Nucleus accumbens (tissue), 56 donors: ENCODE measurements at places on chromosomes 1 and 21.

DNA sequence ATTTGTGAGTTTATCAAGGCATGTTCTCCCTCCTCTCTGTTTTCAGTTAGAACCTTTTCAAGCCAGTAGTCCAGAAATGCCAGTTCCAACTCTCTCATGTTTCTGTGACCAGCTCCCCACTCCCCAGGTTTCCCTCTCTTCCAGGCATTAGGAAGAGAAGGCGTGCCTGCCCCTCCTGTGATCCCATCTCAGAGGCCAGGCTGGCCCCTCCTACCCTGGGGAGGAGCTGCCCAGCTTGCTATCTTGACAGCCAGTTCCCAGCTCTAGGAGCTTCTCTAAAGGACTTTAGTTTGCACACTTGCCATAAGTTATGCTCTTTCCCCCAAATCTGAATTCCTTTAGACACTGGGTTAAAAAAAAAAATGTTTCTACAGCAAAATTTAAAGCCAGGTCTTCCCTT is 8.9 kb downstream of the HYI start:
- DNase-seq: no peak

GRCh38 chr1:37919277-37919676 is 27.6 kb downstream of the INPP5B start:
- no peak for DNase-seq

DNA sequence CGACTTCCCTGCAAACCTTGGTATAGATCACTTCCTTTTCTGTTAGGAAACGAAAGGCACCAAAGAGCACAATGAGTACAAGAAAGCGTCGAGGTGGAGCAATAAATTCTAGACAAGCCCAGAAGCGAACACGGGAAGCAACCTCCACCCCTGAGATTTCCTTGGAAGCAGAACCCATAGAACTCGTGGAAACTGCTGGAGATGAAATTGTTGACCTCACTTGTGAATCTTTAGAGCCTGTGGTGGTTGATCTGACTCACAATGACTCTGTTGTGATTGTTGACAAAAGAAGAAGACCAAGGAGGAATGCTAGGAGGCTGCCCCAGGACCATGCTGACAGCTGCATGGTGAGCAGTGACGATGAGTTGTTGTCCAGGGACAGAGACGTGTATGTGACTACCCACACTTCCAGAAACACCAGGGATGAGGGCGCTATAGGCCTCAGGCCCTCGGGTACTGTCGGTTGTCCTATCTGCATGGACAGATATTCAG is 18.5 kb downstream of the FAM89A start:
- no peak for DNase-seq

GRCh38 chr21:36113647-36114428 is 21.0 kb upstream of the CBR3 start:
- no peak for DNase-seq

DNA sequence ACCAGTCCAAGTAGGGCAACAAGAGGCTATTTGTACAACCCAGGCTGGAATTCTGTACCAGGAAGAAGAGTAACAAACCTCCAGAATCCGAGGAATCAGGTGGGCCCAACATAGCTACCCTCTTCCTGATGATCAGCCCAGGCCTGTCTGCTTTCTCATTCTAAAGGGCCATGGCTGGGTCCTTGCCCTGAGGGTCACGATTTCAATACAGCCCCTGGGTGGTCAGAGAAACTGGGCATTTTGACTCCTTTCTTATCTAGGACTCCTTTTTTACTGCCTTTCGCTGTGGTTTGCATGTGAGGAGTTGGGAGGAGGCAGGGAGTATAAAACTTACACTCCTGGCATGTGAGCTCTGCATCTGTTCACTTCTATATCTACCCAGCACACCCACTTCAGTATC is 164.9 kb upstream of the COA6 start:
- DNase-seq: no peak

GRCh38 chr1:246836209-246836966 is 95.4 kb downstream of the AHCTF1 start:
- no peak for DNase-seq

GRCh38 chr1:157776971-157777391 is at the start of gene FCRL2:
TSS of gene FCRL2 (minus strand) at chr1:157777132. CDS start at chr1:157777073, 59 bp downstream.
- DNase-seq: no peak

GRCh38 chr1:159916242-159917051 is 8.9 kb downstream of the TAGLN2 start:
- no peak for DNase-seq

- no peak for DNase-seq
These were observed 27.7 kb upstream of the NGF start for GRCh38 chr1:115365738-115366137.

- no peak for DNase-seq
These were observed 28.5 kb downstream of the CR1L start for GRCh38 chr1:207673399-207673798.

DNA sequence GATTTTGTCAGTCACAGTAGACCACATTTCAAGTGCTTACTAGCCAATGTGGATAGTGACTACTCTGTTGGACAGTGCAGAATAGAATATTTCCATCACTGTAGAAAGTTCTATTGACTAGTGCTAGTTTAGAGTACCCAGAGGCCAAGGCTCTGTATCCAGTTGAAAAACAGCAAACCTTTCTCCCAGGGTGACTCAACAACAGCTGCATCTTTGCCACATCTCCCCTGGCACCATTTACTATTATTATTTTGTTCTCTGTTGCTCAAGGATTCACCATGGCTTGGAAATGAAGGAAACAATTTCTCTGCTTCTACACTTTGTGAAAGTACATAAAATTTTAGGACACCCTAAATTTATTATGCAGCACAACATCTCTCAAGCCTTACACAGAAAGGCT is 85.3 kb upstream of the WDR26 start:
- no peak for DNase-seq

DNA sequence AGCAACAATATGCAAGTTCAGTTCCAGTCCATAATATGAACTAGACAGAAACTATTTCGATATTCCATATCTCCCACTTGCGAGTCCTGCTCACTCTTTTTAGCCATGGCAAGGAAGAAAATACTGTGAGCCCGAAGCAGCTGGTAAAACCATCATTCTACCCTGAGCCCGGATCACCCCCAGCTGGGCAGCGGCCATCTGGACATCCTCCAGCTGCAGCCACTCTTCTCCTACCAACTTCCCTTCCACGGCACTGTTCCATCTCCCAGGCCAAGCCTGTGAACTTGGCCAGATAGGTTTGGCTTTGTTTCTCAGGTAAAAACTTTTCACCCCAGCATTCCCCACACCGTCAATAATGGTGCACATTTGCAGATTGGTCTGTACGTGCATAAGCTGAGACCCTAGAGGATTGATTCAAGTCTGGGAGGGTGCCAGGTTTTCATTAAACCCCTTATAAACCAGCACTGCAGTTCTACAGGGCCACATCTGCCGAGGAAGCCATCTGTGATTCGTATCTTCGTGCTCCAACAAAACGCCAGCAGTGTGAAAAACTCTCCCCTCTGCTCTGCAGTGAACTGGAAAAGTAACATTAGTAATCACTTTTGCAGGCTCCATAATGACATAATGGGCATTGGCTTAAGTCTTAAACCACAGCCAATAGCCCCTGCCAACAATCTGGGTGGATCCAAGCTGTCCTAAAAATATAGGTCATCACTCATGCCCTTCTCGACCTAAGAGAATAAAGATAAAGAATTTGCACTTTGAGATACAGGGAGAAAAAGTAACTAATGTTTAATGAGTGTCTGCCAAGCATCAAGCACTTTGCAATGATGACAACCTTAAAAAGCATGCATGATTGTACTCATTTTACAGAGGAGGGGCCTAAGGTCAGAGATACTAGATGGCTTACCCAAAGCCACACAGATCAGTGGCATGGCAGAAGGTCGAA is 205.1 kb downstream of the PLPP3 start:
- DNase-seq: no peak

DNA sequence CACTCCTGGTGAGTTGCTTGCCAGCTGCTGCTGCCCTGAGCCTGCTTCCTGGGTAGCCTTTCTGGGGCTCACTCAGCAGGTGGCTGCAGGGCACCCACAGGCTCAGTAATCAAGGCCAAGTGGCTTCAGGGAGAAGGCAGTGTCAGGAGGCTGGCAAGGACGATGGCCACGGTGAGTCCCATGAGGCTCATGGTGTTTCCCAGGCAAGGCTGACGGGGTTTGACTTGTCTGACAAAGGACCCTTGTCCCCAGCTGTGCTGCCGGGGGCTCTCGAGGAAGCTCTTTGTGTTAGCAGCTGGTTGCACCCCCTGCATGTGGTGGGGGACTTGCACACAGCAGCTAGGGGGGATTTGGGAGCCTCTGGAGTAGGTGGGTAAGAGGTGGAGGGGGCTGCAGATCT is 190.5 kb upstream of the C1orf174 start:
- DNase-seq: no peak

GRCh38 chr1:2595812-2596529 is 9.4 kb downstream of the PRXL2B start:
- DNase-seq: no peak
